ENCODE measurements at places on chromosomes 3 and 15. TPM values are rescaled to one million over a fixed set of nuclear protein-coding genes. Genes with fewer than 3 reads are reported as not detected.
A peak's percentile ranks its signal among the peaks of the same experiment; 100 is the strongest.

Gene KNL1
- 0.77 TPM for polyA plus RNA-seq

Gene ADAMTS9
- 16.8 TPM for polyA plus RNA-seq

Gene GPR149
- polyA plus RNA-seq, result not detected

Gene CHDH
- 3.0 TPM for polyA plus RNA-seq

DNA sequence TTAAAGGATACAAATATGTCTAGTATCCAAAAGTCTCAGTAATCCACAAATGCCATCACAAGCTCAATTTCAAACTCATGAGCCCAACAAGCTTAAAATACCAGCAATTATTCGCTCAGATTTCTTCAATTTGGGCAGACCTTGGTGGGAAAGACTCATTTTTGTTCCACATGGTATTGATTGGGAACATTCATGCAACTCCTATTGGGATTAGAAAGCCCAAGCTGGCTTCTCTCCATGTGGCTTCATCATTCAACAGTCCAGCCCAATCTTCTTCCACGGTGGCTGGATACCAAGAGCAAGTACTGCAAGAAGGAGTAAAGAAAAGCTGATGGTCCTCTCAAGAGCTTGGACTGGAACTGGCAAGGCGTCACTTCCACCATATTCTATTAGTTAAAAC, 66.3 kb downstream of the STRIT1 start:
- no peak for DNase-seq

- no peak for DNase-seq
These were observed 108.9 kb downstream of the LRTM1 start for GRCh38 chr3:54818942-54819341.

DNA sequence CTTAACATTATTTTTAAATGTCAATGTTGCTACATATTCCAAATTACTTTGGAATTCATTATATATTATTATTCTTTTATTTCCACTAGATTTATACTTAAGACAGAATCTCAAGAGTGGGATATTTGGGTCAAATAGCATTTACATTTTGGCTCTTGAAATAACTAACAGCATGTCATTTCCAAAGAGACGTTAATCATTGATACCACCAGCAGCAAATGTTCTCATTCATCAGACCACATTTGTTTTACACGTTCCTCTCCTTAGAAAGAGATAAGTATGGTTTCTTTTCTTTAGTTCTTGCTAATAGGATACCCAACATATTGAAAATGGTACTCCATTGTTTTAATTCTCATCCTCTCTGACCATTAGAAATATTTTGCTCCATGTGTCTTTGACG, 229.8 kb downstream of the LPP start:
- no peak for DNase-seq

DNA sequence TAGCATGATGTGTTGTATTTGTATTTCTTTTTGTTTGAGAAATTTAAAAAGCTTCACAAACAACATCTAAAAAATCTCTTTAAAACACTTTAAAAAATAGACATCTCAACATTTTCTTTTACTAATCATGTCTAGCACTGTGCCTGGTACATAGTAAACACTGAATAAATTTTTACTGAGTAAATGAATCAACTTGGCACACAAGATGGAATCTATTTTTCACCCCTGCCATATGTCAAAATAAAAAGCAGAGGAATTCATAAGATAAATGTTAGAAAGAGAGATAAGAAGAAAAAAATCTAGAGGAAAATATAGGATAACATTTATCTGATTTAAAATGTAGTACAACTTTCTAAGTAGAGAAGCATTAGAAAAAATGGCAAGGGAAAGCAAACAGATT, 8.6 kb upstream of the GOLIM4 start:
- no peak for DNase-seq

DNA sequence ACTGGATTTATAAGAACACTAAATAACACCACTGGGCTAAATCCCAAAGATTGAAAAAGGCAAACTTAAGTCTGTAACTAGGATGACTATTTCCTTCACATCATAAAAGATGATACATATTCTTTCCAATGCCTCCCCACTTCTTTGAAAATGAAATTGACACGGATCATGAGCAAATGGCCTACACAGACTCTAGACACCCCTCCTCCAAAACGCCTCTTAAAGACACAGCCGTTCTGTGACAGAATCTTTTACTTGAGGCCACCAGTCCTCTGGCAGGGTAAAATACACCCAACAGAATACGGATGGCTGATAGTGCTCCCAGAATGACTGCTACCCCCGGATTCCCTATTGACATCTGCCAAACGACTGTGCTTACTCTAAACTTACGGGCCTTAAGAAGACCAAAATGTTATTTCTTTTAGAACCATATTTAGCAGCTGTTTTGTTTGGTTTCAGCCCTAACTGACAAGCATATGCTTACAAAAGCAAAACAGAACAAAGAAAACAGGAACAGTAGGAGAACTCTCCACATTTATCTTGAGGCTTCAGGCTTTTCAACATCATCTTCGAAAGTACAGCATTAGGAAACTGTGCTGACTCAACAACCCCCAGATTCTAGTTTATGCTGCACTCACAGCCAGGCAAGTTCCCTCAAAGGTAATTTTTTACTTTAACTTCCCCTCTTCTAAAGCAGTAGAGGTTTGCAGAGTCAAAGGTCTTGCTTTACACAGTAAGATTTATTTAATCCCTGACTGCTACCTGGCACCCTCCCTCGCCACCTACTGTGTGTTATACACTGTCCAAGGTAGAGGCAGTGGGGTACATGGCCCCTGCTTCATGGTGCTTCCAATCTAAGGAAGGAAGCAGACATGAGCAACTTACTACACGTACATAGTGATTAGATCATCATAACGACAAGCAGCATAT, 84.3 kb downstream of the TNIK start:
- no peak for DNase-seq

DNA sequence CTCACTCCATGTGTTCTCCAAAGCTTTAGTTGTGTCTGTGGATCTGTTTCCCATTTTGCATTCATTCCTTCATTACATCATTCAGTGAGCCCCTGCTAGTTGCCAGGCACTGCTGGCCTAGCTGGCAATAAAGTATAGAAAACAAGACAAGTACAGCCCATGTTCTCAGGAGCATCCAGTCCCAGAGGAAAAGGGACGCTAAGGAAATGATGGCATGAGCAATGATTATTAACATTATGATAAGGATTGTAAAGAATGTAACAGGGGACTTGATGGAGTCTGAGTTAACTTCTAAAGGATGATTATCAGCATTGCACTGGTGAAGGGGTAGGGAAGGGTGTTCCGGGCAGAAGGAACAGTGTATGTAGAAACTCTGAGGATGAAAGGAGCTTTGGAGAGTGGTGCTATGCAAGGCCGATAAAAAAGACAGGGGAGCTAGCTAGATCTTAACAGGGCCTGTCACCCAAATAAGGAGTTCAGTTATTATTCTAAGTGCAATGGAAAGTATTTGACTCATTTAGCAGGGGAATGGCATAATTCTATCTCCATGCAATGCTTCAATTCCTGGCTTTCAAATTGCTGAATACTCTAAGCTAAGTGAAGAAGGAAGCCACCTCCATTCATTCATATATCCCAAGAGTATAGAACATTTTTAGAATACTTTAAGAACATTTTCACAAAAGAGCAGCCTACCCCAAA, 258.2 kb upstream of the STT3B start:
- no peak for DNase-seq

DNA sequence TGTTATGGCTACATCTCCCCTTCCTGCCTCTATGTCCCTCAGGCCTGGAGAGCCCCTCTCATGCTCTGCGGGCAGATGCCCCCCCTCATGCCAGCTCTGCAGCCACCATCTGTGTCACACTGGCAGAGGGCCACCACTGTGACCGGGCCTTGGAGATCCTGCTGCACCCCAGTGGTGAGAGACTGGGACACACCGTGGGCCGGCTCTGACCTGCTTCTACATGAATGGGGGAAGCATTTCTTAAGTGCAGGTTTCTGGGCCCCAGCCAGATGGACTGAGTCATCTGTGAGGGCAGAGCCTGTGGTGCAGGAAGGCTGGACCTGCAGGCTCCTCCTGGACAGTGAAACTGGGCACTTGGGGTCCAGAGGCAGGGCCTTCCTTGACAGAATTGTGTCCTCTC, 4.8 kb downstream of the VWA5B2 start:
- DNase-seq, result peak; percentile 98

DNA sequence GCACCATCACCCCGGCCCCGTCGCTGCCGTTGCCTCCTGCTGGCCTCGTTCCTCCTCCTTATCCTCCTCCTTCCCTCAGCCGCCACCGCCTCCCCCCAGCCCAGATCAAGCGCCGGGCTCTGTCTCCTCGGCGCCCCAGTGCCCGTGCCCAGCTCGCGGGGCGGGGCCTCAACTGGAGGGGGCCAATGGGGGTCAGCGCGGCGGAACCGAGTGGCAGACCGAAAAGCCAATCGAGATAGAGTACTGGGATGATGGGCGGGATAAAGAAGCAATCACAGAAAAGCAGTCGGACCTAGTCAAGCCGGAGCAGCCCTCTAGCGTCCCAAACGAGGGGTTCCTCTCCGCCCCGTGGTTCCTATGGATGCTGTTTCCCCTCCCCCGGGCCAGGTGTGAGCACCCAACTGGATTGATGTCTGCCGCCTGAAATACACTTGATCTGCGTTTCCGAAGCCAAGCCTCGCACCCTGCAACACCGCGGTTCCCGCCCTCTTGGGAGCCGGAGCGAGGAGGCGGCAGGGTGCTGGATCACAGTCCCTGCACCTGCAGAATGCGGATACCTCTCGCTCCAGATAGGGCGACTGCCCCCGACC, at the start of gene FRMD5:
FRMD5 (minus strand) TSS at position 121 of the 590 bp plus-strand sequence.
- DNase-seq, result peak; percentile 94

- no peak for DNase-seq
These were observed 54.5 kb downstream of the ZMAT3 start for GRCh38 chr3:179016979-179017670.

DNA sequence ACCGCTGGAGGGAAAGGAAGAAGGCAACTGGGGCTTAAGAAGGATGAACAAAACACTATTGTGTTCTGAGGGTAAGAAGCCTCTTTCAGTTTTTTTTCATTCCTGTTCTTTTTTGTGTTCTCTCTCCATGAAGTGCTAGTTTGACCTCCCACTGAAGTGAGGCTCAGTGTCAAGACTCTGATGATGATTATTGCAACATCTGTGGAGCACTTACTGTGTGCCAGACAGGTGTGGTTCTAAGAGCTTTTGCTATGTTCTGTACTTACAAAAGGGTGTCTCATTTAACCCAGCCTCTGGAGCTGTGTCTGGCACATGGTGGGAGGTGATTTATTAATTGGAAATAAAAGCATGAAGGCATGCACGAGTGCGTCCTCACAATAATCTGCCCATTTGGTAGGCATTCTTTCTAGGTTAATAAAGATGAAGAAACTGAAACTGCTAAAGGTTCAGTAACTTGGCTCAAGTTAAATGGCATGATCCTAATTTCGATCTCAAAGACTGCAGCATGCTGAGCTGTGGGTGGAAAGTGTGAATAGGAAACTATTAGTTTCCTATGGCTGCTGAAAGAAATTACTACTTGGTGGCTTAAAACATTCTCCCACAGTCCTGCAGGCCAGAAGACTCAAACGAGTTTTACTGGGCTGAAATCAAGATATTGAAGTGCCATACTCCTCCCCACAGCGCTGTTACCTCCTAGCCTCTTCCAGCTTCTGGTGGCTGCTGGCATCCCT, 38.5 kb upstream of the VEPH1 start:
- no peak for DNase-seq

DNA sequence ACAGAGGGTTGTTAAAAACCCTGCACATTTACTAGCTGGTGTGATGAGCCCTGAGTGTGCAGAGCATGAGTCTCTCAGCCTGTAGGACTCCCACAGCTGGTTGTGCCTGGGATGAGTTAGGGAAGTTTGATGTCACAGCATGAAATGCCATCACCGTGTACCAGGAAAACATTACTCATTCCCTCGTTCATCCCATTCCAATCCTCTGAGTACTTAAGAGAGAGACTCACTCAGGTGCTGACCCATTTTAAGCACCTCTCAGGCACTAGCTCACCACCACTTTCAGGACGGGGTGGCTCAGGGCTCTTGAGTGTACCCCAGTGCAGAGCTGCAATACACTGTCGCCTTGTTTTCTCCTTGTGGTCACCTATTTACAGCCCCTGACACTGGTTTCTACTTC, 18.7 kb downstream of the MGLL start:
- DNase-seq, result peak; percentile 45

DNA sequence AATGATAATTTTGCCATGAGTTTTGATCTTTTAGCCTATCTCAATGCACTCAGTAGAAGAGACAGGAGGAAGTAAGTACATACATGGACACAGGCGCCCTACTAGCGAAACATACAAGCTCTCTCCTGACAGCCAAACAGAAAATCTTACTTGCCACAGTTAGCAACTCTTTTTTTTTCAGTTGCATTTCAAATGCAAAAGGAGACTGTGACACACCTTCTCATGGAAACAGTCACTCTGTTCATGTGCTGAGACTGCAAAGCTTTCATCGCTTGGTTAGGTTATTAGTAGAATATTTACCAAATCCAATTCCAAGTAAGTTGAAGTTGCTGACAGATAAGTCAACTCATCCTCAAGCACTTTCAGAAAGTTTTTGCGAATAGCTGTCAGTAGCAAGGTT, 223.3 kb downstream of the FOXP1 start:
- DNase-seq, result no peak

GRCh38 chr3:81277853-81278252, 483.6 kb downstream of the GBE1 start:
- no peak for DNase-seq

- no peak for DNase-seq
These were observed 71.8 kb downstream of the CPNE4 start for GRCh38 chr3:131962982-131963381.

Measured in adrenal gland (tissue), 19 donors.